ENCODE measurements at places on chromosomes 1 and 21. TPM values are rescaled to one million over a fixed set of nuclear protein-coding genes. Genes with fewer than 3 reads are reported as not detected.

Gene AQP10
- not detected for polyA plus RNA-seq

Gene DYNLT5
- 0.38 TPM for polyA plus RNA-seq

Gene FCRLB
- polyA plus RNA-seq, result 0.14 TPM

Gene MMP23B
- polyA plus RNA-seq, result 20.8 TPM

Gene IL19
- polyA plus RNA-seq, result not detected

Gene PRKAB2
- 12.1 TPM for polyA plus RNA-seq

Gene TRABD2B
- 0.95 TPM for polyA plus RNA-seq

Gene COPA
- polyA plus RNA-seq, result 78.2 TPM

Gene HEYL
- 1.8 TPM for polyA plus RNA-seq

Gene SPOCD1
- 4.2 TPM for polyA plus RNA-seq

Gene LCE1A
- not detected for polyA plus RNA-seq

Gene MLLT11
- polyA plus RNA-seq, result 10.2 TPM

Gene OR6N1
- not detected for polyA plus RNA-seq

Gene DNALI1
- 10.9 TPM for polyA plus RNA-seq

Gene FCN3
- polyA plus RNA-seq, result 0.35 TPM

Gene LCE1D
- not detected for polyA plus RNA-seq

Gene NLRP3
- polyA plus RNA-seq, result 0.03 TPM

Gene FAM131C
- polyA plus RNA-seq, result 1.6 TPM

Gene GNPAT
- polyA plus RNA-seq, result 12.7 TPM

Gene PTGFR
- 0.05 TPM for polyA plus RNA-seq

Gene OR2T35
- polyA plus RNA-seq, result not detected

Gene TMEM82
- 3.5 TPM for polyA plus RNA-seq

Gene MIXL1
- 1.8 TPM for polyA plus RNA-seq

Gene MYBPHL
- polyA plus RNA-seq, result 0.58 TPM

Gene FALEC
- polyA plus RNA-seq, result not detected

Gene SRP9
- 572 TPM for polyA plus RNA-seq

Gene CDC20
- 214 TPM for polyA plus RNA-seq

Gene FCAMR
- not detected for polyA plus RNA-seq

Gene KCNK2
- 0.59 TPM for polyA plus RNA-seq

Gene LSM10
- polyA plus RNA-seq, result 140 TPM

Gene SPATA1
- polyA plus RNA-seq, result not detected

Gene DNAH14
- polyA plus RNA-seq, result 8.4 TPM

Gene CD164L2
- polyA plus RNA-seq, result 3.3 TPM

Gene DAB1
- 4.4 TPM for polyA plus RNA-seq

Gene SYCP1
- not detected for polyA plus RNA-seq

Gene SIM2
- polyA plus RNA-seq, result 0.05 TPM

Gene CCDC181
- polyA plus RNA-seq, result 1.2 TPM

Gene CHIA
- polyA plus RNA-seq, result not detected

Gene OR14K1
- polyA plus RNA-seq, result not detected

Gene LCE2A
- polyA plus RNA-seq, result not detected

Gene INAVA
- polyA plus RNA-seq, result 49.3 TPM

Gene RHEX
- polyA plus RNA-seq, result not detected

Gene RNF19B
- polyA plus RNA-seq, result 9.8 TPM

Gene COL16A1
- 3.4 TPM for polyA plus RNA-seq

Gene OR6K2
- not detected for polyA plus RNA-seq

Gene TPTE
- polyA plus RNA-seq, result not detected

Gene CTSE
- 0.03 TPM for polyA plus RNA-seq

Gene C8B
- polyA plus RNA-seq, result not detected

Gene BSND
- 0.52 TPM for polyA plus RNA-seq
